ENCODE measurements at places on chromosomes 5 and 9.

DNA sequence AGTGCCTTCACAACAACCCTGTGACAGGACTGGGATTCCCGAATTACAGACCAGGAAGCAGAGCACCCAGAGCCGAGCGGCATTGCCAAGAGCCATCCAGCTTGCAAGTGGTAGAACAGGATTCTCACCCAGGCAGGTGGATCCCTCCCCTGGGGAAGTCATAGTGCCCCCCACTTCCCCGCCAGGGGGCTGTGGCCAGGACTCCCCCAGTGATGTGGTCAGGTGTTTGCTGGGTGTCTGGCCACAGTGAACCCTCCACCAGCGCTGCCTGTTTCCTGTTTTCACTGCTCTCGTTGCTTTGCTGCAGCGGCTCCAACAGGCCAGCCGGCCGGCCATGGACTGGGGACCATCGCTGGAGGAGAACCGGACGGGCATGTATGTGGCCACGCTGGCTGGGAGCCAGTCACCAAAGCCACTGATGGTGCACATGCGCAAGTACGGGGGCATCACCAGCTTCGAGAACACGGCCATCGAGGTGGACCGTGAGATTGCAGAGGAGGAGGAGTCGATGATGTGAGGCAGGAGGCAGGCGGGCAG, 19.3 kb downstream of the SLC6A7 start:
- peak; percentile 81 for DNase-seq

DNA sequence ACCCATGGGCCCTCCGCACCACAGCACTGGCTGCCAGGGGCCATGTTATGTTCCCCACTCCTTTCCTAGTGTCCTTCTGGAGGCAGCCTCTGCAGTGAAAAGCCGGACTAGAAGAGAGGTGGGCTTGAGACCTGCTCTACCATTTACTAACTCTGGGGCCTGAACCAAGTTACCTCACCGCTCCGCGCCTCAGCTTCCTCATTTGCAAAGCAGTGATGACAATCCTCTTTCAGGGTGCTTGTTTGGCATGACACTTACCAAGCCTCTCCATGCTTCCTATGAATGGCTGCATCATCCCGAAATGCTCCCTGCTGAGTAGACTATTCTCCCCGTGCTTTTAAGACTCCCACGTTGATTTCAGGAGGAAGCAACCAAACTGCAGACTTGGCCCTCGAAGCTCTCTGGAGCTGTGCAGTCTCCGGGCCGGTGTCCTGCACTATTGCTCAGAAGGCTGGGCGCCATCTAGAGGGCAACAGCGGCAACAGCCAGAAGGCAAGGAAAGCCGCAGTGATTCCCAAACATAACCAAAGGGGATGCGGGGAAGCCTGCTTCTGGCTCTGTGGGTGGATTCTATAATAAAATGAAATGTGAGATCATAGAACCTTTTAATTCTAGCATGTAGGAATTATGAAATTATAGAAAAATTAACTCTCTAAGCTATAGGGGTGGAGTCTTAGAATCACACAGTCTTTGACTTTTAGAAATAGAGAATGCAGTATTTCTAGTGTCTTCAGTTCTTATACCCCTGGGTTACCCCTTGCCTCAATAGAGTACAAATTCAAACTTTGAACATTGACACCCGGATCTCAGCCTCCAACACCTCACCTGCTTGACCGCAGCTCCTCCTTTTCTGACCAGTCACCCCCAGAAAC, 599.8 kb upstream of the BRINP1 start:
- DNase-seq: peak; percentile 49

GRCh38 chr5:133460172-133460758, 152.1 kb downstream of the FSTL4 start:
- peak; percentile 16 for DNase-seq

GRCh38 chr5:36654564-36654963, 48.2 kb downstream of the SLC1A3 start:
- DNase-seq: no peak

- no peak for DNase-seq
These were observed 609.5 kb upstream of the NUDT12 start for GRCh38 chr5:104171958-104172690.

GRCh38 chr5:665956-666711, 27.0 kb downstream of the TPPP start:
- no peak for DNase-seq

DNA sequence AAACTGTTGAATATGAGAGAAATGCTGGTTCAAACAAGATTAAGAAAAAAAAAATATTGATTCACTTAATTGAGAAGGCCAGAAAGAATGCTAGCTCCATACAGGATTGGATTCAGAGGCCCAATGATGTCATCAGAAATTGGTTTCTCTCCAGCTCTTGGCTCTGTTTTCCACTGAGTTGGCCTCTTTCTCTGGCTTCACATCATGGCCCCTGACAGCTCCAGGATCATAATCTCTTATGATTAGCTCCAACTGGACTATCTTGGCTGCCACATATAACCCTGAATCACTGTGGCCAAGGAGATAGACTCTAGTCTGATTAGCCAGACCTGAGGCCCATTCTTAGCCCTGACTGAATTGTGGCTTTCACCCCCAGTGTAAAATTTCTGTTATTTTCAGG, 244.7 kb upstream of the GRAMD2B start:
- no peak for DNase-seq

- DNase-seq: peak; percentile 89
These were observed 256.8 kb upstream of the GRIN3A start for GRCh38 chr9:101995231-101995630.

GRCh38 chr5:138552657-138553056, 9.6 kb upstream of the ETF1 start:
- no peak for DNase-seq

- DNase-seq: no peak
These were observed 466.2 kb downstream of the ENC1 start for GRCh38 chr5:74174366-74174765.

DNA sequence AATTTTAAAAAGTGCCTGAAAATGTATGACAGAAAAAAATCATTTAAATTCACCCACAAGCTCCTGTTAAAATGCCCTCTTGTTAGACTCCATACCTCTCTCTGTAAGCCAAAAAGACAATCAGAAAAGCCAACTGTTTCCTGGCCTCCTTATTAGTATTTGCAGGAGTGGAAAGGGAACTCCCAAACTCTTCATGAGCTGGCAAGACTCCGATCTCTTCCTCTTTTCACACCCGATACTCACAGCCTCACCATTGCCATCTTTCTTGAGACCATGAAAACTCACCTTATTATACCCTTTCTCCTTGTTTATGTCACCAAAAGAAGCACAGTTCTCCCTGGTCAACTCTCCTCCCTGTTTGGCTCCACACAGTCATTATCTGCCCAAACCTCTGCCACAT, 197.8 kb downstream of the DMAC1 start:
- DNase-seq: no peak

DNA sequence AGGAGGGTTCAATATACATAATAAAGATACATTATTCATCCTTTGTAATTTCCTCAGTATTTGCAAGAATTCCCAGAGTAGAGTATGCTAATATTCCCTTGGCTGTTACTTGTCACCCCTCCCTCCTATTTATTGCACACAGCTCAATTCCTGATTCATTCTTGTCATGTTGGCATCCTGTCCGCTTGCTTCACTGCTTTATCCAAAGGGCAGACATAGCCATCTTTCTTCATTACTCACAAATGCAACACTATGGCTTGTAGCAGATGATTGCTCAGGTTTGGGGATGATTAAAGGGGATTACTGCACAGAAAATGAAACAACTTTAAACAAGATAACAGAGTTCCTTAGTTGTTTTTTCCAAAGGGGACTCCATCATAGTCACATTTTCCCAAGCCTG, 1.2 kb upstream of the IL33 start:
- DNase-seq: no peak

DNA sequence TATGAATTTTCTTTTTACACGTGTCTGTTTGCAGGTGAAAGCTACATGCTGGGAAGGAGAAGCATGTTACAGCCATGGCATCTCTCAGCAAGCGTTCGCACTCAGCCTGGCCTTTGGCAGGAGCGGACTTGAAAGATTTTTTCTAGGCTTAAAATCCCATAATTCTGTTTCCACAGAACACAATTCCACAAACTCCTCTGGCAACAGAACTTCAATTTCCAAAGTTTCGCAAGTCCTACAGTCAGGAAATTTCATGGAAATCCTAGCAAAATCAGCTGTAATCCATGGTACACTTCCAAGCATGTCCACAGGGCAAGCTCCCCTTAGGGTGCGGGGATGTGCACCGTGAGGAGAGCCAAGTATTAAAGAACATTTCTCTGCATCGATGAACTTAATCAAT, 35.9 kb downstream of the SUB1 start:
- DNase-seq: no peak

- no peak for DNase-seq
These were observed 87.5 kb downstream of the FANCC start for GRCh38 chr9:95230046-95230445.

GRCh38 chr9:4923580-4924544, 61.2 kb upstream of the JAK2 start:
- peak; percentile 47 for DNase-seq

GRCh38 chr9:35164711-35165110, 2.9 kb downstream of the UNC13B start:
- peak; percentile 70 for DNase-seq

GRCh38 chr9:35861161-35861897, 8.9 kb downstream of the OR13J1 start:
- no peak for DNase-seq

DNA sequence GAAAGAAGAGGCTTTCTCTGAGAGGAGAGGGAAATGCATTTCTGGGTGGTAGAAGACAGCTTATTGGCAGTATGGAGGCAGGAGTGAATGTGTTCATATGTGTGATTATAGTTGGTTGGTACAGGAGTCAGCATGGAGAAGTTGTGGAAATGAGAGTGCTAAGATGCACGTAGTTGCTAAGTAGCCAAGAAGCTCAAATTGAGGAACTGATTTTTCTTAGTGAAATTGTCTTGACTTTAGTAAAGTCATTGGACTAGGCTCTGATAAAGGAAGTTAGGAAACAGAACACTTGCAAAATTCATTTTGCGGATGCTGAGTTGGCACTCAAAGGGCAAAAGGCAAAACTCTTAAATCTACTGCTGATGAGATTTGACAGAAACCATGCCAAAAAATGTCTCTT, 158.9 kb upstream of the VCAN start:
- DNase-seq: no peak

DNA sequence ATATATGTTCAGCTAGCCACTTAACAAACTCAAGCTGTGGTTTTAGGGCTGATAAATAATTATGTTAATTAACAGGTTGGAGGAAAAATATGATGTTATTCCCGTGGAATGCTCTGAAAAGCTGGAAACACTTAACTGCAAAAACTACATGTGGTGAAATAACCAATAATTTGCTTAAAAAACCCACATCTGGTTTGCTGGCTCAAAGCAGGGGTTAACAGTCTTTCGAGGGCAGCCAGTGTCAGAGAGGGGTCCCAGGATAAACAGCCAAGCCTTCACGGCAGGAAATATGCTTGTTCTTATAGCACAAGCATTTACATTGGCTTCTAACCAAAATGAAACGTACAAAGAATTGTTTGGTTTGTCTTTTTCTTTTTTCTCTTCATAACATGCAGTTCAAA, 254.0 kb upstream of the GAS1 start:
- DNase-seq: no peak

- no peak for DNase-seq
These were observed 941.0 kb downstream of the DNAH5 start for GRCh38 chr5:13003457-13003856.

- no peak for DNase-seq
These were observed 9.4 kb downstream of the DMAC1 start for GRCh38 chr9:7790022-7790818.

DNA sequence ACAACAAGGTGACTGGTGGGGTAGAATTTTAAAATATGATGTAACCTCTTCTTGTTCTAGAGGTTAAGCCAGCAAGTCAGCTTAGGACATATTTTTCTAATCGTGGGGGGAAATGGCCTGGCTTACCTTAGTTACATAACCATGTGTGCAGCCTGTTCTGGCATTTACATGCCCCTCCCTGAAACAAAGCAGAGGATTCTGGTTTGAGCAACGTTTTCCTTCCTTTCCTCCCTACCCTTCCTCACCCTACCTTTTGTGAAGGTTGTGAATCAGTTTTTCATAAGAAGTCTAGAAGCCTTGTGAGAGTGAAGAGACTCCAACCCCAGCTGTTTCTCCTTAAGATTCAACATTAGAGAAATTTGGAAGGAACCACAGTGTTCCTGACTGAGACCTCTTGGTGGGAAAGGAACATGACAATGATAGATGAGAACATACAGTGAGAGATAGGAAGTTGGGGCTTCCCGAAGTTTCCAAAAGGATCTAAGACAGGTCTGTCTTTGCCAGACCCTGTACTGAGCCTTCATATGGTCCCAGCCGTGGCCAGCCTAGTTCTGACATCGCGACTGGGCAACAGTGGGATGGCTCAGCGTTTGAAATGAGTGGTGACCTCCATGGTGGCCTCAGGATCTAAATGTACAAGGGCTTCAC, 365.2 kb downstream of the SPATA31D1 start:
- no peak for DNase-seq

DNA sequence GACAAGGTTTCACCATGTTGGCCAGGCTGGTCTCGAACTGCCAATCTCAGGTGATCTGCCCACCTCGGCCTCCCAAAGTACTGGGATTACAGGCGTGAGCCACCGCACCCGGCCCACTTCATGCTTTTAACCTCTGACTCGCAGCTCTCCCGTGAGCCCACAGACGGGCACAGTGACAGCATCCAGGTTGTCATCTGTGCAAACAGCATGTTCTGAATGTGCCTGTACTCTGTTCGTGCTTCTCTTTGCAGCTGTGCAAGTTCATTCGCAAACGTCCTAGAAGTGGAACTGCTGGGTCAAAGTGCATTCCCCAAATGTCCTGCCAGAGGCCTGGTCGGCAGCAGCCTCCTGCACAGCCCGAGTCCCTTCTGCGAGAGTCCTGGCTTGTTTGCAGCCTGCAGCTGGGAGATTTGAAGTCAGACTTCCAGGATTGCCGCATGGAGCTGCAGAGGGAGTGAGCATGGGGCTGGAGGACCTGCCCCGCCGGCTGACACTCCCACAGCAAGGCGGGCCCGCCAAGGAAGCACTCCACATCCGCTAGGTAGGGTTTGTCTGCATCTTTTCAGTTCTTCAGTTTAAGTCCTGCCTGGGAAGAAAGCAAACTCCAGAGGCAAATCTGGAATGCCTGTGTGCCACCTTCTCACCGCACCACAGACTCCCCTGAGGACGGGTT, 3.4 kb downstream of the BRD3OS start:
- DNase-seq: no peak

- DNase-seq: peak; percentile 64
These were observed 63.1 kb downstream of the TMOD1 start for GRCh38 chr9:97564291-97565175.

Measured in HT1080 (cell line).